ENCODE measurements at places on chromosomes 6 and 20.

GRCh38 chr6:42038163-42038562, 12.2 kb upstream of the TAF8 start:
- no peak for DNase-seq

DNA sequence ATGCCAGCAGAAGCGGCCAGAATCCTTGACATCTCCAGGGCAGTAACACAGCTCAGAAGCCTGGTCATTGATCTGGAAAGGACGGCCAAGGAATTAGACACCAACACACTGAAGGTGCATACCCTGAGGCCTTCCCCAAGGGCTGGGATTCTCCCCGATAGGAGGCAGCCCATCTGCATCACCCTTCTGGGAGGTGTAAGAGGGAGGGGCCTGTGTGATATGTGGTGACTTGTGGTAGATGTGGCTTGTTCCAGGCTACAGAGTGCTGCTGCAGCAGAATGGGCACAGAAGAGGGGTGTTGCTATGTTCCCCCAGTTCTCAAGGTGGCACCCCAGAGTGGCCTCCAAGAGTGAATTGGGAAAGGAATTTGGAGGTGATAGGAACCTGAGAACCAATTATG, 11.2 kb downstream of the TRIM40 start:
- DNase-seq, result no peak

DNA sequence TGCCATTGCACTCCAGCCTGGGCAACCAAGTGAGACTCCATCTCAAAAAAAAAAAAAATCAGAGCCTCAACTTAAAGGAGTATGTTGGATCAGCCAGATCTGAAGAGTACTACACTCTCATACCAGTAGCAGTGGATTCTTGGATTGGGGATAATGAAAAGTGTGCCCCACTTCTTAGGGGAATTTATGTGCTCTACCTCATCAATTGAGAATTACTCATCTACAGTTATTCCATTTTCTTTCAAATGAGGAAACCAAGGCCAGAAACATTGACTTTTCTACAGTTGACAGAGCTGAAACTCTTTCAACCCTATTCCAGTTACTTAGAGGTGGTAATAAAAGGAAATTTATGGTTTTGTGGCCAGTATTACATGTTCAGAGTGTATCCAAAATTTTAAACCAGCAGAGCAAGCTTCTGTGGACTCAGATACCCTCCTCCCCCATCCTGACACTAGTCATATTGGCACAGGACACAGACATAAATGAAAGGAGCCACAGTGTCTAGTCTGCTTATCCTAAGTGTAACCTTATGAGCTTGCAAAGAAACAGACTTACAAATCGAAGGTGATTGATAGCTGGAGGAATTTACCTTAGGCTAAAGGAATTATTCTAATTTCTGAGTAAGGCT, 51.2 kb downstream of the ORC3 start:
- no peak for DNase-seq

DNA sequence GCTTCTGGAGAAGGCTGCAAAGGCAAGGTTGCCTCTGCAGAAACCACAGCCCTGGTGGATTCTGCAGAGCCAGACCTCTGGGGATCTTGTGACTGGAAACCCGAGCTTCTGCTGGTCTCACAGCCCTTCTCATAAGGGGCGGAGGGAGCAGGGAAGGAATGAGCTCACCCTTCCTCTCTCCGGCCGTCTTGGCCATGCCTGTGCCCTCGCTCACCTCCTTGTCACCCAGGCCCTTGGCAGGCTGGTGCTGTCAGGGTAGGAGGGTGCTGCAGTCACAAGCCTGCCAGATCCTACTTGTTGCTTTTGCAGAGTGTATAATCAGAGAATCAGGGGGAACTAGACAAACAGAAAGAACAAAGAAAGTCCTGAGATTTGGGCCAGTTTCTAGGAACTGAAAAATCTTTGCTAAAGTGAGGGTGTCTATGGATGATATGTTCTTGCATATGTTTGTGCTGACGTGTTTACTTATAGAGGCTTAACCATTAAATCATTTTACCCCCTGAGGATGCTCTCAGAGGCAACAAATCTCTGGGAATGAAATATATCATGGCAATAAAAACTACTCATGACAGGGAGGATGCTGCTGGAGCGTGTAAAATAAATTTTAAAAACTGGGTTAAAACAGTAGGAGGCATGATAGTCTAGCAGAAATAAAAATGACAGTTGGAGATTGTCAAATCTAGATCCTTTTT, 244.9 kb upstream of the SOX4 start:
- no peak for DNase-seq

- no peak for DNase-seq
These were observed 646.6 kb downstream of the HACE1 start for GRCh38 chr6:104212977-104213668.

- peak; percentile 33 for DNase-seq
These were observed 54.3 kb downstream of the SYTL3 start for GRCh38 chr6:158703837-158704822.

GRCh38 chr6:169326067-169326799, 72.6 kb upstream of the THBS2 start:
- no peak for DNase-seq

- no peak for DNase-seq
These were observed 4.7 kb upstream of the ZNF341 start for GRCh38 chr20:33727115-33727479.

DNA sequence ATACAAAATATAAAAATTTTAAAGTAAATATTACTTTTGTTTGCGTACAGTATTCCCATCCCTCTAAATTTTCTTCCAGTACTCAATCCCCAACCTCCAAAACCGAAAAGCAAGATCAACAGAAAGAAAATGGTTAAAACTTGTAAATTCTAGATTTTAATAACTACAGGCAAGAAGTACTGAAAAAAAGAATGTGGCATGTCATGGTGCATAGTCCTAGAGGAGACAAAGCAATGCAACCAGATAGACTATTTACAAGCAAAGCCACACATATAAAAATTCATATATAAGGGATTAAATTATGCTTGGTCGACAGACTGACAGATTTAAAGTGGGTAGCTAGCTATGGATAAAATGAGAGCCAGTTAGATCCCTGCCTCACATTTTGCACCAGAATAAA, 56.5 kb upstream of the HFE start:
- DNase-seq, result peak; percentile 50

DNA sequence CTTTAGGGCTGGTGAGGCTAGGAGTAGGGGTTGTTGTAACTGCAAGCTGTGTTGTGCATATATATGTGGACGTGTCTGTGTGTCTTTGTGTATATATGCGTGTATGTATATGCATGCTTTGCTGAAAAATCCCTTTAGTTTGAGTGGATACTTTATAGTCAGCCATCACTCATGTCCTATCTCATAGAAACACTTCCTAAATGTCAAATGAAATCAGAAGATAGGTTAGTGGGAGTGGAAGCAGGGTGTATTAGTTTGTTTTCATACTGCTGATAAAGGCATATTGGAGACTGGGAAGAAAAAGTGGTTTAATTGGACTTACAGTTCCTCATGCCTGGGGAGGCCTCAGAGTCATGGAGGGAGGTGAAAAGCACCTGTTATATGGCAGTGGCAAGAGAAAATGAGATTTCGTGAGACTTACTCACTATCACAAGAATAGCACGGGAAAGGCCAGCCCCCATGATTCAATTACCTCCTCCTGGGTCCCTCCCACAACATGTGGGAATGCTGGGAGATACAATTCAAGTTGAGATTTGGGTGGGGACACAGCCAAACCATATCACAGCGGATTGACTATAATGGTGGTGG, 131.1 kb downstream of the JARID2 start:
- no peak for DNase-seq

DNA sequence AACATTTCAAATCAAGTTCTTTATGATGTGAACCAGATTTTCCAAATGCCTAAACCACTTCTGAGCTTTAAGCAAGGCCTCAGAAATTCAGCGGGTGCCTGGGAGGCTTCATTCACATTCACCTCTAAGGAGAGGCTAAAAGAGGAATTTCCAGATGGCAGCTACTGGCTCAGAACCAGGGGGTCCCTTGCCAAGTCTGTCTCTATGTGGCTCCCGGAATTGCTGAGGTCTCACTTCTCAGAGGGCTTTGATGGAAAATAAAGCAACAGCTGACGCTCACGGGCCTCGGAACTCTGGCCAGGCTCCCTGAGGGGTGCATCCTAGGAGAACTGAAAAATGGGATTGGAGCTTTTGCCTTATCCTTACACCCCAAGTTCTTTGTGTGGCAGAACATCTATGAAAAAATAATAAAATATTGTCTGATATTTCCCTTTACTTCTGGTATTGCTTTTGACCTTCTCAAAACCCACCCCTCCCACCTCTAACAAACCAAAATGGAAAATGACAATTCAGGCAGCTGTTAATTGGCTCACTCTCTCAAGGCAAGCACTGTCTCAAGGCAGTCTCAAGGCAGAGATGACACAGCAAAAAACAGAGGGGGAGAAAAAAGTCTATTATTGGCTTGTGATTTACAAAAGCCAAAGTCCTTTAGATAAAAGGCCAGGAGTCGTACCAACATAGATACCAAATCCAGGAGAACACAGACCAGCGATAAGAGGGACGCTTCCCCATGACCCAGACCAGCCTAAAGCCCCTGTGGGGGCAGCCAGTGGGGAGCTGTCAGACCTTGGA, 21.8 kb upstream of the LRRN4 start:
- no peak for DNase-seq

GRCh38 chr6:540490-540889, 116.4 kb downstream of the HUS1B start:
- no peak for DNase-seq

DNA sequence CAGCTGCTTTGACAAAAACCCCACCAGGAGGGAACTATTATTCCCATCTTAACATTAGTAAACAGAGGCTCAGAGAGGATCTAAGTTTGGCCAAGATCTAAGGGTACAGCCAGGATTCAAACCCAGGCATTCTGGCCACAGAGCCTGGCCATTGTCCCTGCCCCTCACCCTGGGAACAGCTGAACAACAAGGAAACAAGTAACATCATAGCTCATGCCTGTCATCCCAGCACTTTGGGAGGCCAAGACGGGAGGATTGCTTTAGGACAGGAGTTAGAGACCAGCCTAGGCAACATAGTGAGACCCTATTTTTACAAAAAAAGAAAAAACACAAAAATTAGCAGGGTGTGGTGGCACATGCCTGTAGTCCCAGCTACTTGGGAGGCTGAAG, 27.5 kb downstream of the TOX2 start:
- no peak for DNase-seq
